Tracheal epithelial cell (primary cell): ENCODE measurements at places on chromosomes 16 and 17. TPM values are rescaled to one million over a fixed set of nuclear protein-coding genes. Genes with fewer than 3 reads are reported as not detected.

DPEP2 gene
- total RNA-seq, result under 0.01 TPM in 1 of 2 replicates, not detected in the other

PDILT gene
- not detected in 2 replicates for total RNA-seq

ITGAD gene
- not detected in 2 replicates for total RNA-seq

RGS9 gene
- total RNA-seq, result 1.2 and 1.9 TPM in 2 replicates

OTOP2 gene
- not detected in 2 replicates for total RNA-seq
